ENCODE measurements at places on chromosomes 3 and 15.

DNA sequence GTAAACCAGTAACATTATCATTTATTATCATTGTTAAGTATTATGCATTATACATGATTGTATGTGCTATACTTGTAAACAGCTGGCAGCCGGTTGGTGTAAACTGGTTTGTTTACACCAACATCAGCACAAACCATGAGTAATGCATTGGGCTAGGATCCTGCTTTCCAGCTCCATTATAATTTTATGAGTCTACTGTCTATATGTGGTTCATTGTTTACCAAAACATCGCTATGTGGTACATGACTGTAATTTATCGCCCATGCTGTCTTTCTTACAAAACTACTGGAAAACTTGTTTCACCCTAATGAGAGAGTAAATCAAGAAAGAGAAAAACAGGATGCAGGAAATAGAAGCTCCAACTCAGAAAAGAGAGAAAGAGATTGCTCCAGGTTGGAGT is 224.8 kb upstream of the CBLB start:
- DNase-seq = no peak

DNA sequence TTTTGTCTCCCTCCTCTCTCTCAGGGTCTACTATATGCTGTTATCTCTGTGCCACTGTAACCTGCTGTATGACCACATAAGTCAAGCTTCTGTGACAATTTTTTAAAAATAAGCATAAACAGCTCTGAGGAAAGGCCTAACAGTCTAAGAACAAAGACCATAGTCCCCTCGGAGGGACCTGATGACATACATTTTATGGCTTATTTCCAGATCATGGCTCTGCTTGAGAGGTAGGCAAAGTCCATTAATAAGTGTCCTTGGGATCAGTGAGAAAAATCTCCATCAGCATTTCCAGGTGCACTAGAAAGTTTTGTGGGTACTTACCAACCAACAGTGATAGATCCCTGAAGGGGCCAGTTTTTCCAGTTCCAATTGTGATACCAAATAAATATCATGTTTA is 123.8 kb downstream of the TNIK start:
- DNase-seq = no peak

DNA sequence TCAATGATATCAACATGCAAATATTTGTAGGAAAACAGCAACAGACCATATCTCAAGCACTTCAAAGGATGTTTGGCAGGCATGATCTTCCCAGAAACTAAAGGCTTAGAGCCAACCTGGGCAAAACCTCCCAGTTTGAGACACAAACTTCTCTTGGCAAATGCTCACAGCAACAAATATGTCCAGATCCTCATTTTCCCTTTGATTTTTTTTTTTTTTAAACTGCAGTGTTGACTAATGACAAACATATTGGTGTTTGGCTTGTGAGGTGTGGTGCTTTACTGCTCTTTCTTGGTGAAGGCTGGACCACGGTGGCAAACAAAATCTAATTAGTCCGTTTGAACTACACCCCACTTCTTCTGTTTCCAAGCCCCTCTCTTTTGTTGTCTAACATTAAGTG is 87.2 kb downstream of the EBLN2 start:
- DNase-seq = no peak

- peak; percentile 58 for DNase-seq
These were observed 7.0 kb upstream of the CD276 start for GRCh38 chr15:73677146-73677607.

GRCh38 chr15:101307897-101308603 is 13.0 kb upstream of the SNRPA1 start:
- DNase-seq = no peak
